ENCODE measurements at places on chromosomes 7 and 10. TPM values are rescaled to one million over a fixed set of nuclear protein-coding genes. Genes with fewer than 3 reads are reported as not detected.

DNA sequence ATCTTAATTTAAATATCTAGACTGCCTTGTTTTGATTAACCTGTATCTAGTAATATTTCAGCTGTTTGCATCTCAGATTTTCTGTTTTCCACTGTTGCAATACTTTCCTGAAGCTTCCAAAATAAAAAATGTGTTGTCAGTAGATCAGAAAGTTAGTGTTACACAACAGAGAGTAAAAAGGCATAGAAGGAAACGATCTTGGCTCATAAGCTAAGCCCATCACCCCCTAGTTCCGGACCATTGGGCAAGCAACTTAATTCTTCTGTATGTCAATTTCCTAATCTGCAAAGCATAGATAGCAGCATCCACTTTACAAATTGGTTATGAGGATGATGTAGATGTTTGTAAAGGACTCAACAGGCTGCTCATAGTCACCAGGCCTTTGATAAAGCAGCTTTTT is 4.4 kb downstream of the PON3 start:
- H3K4me3 ChIP-seq = no peak overlapping the region
- DNase-seq = no peak
- no peaks in the 10 kb centered on the region for H3K4me1 ChIP-seq
- no peaks in the 10 kb centered on the region for H3K27me3 ChIP-seq
- no peak overlapping the region for H3K27ac ChIP-seq

DNA sequence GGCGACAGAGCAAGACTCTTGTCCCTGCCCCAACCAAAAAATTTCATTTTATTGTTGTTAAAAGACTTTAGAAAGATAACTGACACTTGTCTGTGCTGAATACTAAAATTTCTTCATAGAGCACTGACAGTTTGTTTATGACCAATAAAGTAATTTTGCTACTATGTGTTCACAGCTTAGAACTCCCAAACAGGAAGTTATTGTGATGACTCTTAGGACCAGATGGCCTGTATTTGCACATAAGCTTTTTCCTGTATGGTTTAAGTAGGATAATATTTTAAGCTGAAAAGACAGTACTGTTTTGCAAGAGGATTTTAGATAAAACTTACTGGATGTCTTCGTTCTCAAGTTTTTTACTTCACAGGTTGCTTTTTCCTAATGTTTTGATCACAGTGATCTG is 80.7 kb downstream of the MMRN2 start:
- H3K27ac ChIP-seq = no peak overlapping the region
- H3K36me3 ChIP-seq = peaks cover 4% of the 10 kb centered on the region
- H3K4me1 ChIP-seq = peaks cover 7% of the 10 kb centered on the region
- H3K27me3 ChIP-seq = no peaks in the 10 kb centered on the region
- no peak for DNase-seq
- H3K4me3 ChIP-seq = no peak overlapping the region

DNA sequence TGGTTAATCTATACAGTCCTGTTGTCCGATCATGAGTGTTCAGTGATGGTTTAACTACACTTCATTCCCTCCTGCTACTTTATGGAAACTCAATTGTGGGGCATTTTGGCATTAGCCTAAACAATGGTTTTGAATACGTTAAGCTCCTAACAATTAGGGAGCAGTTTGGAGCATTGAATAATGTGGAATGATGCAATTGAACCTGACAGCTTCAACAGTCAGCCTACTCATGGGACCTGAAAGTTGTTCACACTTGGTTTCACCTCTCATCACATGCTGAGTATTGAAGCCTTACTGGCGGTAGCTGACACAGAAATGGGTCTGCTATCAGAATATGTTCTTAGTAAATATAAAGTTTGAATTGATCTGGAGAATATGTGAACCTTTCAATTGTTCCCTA is 186.1 kb downstream of the MLLT10 start:
- no peak for DNase-seq
- H3K4me3 ChIP-seq = no peak overlapping the region
- peaks cover 49% of the 10 kb centered on the region for H3K4me1 ChIP-seq
- no peaks in the 10 kb centered on the region for H3K27me3 ChIP-seq
- H3K27ac ChIP-seq = peak overlapping the region; percentile 65

GRCh38 chr7:23235813-23236221 is 10.8 kb upstream of the GPNMB start:
- no peak overlapping the region for H3K27ac ChIP-seq
- DNase-seq = no peak
- no peak overlapping the region for H3K4me3 ChIP-seq
- H3K27me3 ChIP-seq = 0 out of 2 replicates have a peak, but pooled peaks cover 2% of the 10 kb centered on the region
- no peaks in the 10 kb centered on the region for H3K4me1 ChIP-seq

GRCh38 chr10:59895629-59896116 is 10.7 kb downstream of the CCDC6 start:
- H3K4me3 ChIP-seq = no peak overlapping the region
- peaks cover 10% of the 10 kb centered on the region for H3K4me1 ChIP-seq
- no peak overlapping the region for H3K27ac ChIP-seq

The RPEL1 gene
- total RNA-seq = 0.10 TPM

- H3K27me3 ChIP-seq = no peaks in the 10 kb centered on the region
- H3K36me3 ChIP-seq = no peaks in the 10 kb centered on the region
- H3K4me1 ChIP-seq = peaks cover 13% of the 10 kb centered on the region
- peak overlapping the region; percentile 36 for H3K27ac ChIP-seq
- H3K4me3 ChIP-seq = no peak overlapping the region
These were observed 329.0 kb downstream of the RNLS start for GRCh38 chr10:88254091-88254490.

- peaks cover 17% of the 10 kb centered on the region for H3K27me3 ChIP-seq
- H3K27ac ChIP-seq = no peak overlapping the region
- DNase-seq = no peak
- H3K4me1 ChIP-seq = no peaks in the 10 kb centered on the region
- no peak overlapping the region for H3K4me3 ChIP-seq
- H3K36me3 ChIP-seq = no peaks in the 10 kb centered on the region
These were observed 32.5 kb downstream of the CPXM2 start for GRCh38 chr10:123858907-123859652.

GRCh38 chr7:78514634-78515033 is 716.1 kb downstream of the PHTF2 start:
- no peak overlapping the region for H3K4me3 ChIP-seq
- no peaks in the 10 kb centered on the region for H3K4me1 ChIP-seq
- H3K27me3 ChIP-seq = no peaks in the 10 kb centered on the region
- no peaks in the 10 kb centered on the region for H3K36me3 ChIP-seq
- H3K27ac ChIP-seq = no peak overlapping the region

DNA sequence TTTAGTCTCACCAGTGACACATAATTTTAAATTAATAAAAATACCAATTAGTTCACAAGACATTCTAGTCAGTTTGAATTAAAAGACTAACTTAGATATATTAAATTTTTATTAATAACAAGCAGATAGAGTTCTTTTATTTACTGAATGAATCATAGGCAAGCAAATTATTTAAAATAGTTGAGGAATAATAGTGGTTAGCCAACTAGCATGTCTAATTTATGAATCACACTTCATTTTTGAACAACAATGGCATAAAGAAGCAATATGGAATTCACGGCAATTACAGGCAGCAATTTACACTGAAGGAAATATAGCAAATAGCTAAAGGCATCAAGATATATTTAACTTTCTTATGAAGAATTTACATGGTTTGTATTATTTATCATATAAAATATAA is 187.0 kb upstream of the SLC26A5 start:
- H3K36me3 ChIP-seq = no peaks in the 10 kb centered on the region
- no peak overlapping the region for H3K27ac ChIP-seq
- no peak overlapping the region for H3K4me3 ChIP-seq
- H3K4me1 ChIP-seq = no peaks in the 10 kb centered on the region
- no peaks in the 10 kb centered on the region for H3K27me3 ChIP-seq
- no peak for DNase-seq

The TEX36 gene
- not detected for total RNA-seq

- H3K27ac ChIP-seq = no peak overlapping the region
- H3K4me3 ChIP-seq = no peak overlapping the region
- H3K4me1 ChIP-seq = peaks cover 11% of the 10 kb centered on the region
- no peaks in the 10 kb centered on the region for H3K27me3 ChIP-seq
- no peaks in the 10 kb centered on the region for H3K36me3 ChIP-seq
- DNase-seq = no peak
These were observed 7.3 kb upstream of the GRIFIN start for GRCh38 chr7:2483494-2483893.
